ENCODE measurements at places on chromosomes 4 and X. TPM values are rescaled to one million over a fixed set of nuclear protein-coding genes. Genes with fewer than 3 reads are reported as not detected.

The CD38 gene
- total RNA-seq = not detected

The SLITRK4 gene
- total RNA-seq = 8.3 TPM

The ANK2 gene
- 200 TPM for total RNA-seq

The TEX13B gene
- total RNA-seq = not detected

The PASD1 gene
- not detected for total RNA-seq

The NEUROG2 gene
- not detected for total RNA-seq

The PNMA5 gene
- total RNA-seq = not detected

The F11 gene
- total RNA-seq = not detected

The FGF2 gene
- 79.5 TPM for total RNA-seq

The RNF212 gene
- total RNA-seq = 6.9 TPM

The VSIG4 gene
- total RNA-seq = not detected

The CITED1 gene
- not detected for total RNA-seq

The USP53 gene
- total RNA-seq = 69.2 TPM

The TLR3 gene
- 3.3 TPM for total RNA-seq

The TMPRSS11D gene
- total RNA-seq = 0.09 TPM

The HTN3 gene
- total RNA-seq = not detected

The TDO2 gene
- total RNA-seq = 1.8 TPM

The RNF150 gene
- 0.99 TPM for total RNA-seq

The EPGN gene
- total RNA-seq = not detected

The SLC16A2 gene
- total RNA-seq = 28.5 TPM

The TIMP1 gene
- 834 TPM for total RNA-seq

The AR gene
- total RNA-seq = 6.3 TPM

The TCEAL3 gene
- total RNA-seq = 62.0 TPM

The PRMT9 gene
- total RNA-seq = 16.6 TPM

The NALF2 gene
- not detected for total RNA-seq

The TSR2 gene
- 12.2 TPM for total RNA-seq

The ITM2A gene
- 3.3 TPM for total RNA-seq

All from fibroblast of the aortic adventitia (primary cell).